ENCODE measurements at places on chromosomes 5 and 9. TPM values are rescaled to one million over a fixed set of nuclear protein-coding genes. Genes with fewer than 3 reads are reported as not detected.

- no peak for DNase-seq
Measured at GRCh38 chr5:136236479-136237083, 43.6 kb upstream of the SMIM32 start.

DNA sequence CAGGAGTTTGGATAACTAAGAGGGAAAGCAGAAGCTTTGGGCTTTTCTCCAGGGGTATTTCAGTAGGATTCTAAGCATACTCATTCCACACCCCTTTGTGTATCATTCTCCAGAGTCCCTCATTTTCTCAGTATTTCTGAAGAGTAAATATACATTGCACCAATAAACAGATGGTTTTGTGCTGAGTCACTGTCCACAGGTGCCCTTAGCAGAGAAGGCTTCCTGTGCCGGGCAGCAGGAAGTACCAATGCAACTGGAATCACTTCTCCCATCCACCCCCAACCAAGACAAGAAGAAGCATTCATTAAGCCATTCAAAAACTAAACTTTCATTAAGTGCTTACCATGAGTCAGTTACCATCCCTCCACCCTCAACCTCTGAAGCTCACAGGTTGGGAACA lies 3.6 kb upstream of the CCNJL start:
- peak; percentile 60 for DNase-seq

- DNase-seq = no peak
Measured at GRCh38 chr9:14399756-14400657, 86.1 kb upstream of the NFIB start.

DNA sequence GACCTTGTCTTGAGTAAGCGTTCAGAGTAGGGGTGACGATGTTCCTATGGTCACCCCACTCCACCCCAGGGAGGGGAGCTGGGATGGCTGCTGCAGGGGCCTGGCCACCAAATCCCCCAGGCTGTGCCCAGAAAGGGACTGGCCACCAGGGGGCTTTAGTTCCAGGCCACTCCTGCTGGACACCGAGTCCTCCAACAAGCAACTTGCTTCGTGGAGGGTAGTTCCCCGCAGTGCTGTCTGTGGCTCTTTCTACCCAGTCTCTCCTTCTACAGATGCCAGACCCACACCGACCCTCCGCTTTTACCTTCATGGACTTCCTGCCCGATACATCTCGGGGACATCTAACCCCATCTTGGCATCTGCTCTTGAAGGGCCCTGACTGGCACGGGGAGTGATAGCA lies 35.7 kb upstream of the GABRP start:
- no peak for DNase-seq

DNA sequence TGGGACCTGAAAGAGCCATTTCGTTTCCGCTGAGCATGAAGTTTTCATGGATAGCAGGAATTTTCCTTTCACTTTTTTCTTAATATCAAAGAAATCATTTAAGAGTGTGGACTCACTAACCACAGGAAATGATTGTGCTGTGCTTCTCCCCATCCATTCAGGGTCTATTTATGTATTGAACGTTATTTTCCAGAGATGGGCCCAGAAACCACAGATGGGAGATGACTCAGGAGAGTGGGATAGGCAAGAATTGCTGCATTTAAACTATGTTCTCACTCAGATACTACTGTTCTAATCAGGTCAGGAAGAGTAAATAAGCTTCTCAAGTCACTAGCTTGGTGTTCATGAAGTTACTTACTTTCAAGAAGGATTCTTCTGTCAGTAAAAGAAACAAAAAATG lies 763.8 kb downstream of the DTWD2 start:
- DNase-seq = no peak

DNA sequence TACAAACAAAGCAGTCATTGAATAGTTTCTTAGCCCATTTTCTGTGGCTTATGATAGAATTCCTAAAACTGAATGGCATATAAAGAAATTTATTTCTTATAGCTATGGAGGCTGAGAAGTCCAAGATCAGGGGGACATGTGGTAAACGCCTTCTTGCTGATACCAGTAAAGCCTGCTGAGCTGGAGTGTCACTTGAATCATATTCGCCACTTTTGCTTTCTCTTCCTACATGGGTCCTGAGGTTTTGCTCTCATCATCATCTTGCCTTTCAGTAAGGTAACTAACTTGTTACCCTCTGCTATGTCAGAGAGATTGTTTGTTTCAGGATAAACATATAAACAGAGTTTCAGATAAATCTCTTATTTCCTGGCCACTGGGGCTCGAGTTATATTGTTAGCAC lies 203.3 kb upstream of the DMRT1 start:
- no peak for DNase-seq

DNA sequence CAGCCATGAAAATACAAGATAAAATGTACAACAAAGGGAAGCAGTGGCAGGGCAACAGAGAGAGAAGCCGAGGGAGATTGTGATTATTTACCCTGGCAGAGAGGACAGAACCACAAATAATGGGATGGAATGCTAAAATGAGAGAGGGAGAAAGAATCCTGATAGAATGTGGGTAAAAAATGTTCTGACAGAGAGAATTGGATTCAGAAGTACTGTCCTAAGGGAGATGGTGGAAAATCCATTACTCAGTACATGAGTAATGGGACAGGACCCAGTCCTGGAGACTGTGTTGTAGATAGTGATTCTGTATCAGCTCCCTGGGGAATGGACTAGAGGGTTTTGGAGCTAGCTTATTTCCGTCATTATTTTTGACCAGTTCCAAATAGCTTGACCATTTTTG lies 831.5 kb downstream of the MAT2B start:
- no peak for DNase-seq

DNA sequence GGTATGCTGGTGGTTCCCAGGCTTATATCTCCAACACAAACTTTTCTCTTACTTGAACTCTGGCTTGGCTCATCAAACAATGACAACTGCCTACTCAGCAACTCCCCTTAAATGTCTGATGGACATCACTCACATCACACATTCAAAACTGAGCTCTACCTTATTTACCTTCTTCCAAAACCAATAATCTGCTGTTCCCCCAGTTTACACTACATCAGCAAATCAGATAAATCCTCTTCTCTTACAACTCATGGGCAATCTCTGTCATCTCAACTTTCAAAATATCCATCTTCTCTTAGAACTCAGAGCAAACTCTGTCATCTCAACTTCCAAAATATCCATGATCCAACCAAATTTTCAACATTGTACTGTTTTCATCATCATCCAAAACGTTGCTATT lies 2347.9 kb upstream of the ACO1 start:
- DNase-seq = no peak

DNA sequence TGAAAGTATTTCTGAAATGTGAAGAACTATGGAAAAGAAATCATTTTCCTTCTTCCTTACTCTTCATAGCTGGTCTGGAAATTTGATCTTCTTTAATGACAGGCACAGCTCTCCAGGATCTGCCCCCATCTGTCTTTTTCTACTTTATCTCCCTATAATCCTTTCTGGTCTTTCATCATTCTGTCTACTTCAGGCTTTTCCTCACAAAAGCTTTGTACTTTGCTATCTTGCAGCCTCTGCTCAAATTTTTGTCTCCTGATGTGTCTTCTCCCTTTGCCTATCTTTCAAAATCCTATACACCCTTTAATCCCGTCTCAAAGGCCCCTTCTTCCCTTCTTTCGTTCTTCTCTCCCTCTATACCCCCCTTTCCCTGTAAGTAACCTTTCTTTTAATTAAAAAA lies 114.9 kb upstream of the ATP10B start:
- DNase-seq = no peak

GRCh38 chr9:121055642-121056143 lies 5.6 kb upstream of the C5 start:
- DNase-seq = no peak

ADRB2 gene
- 29.4 TPM for polyA plus RNA-seq

C5orf52 gene
- not detected for polyA plus RNA-seq

PDE8B gene
- polyA plus RNA-seq = not detected
